Pancreas (tissue), 10 donors: ENCODE measurements at places on chromosomes 3 and 15.

GRCh38 chr3:11034309-11034985 is 41.9 kb downstream of the SLC6A1 start:
- no peaks in the 10 kb centered on the region for H3K4me1 ChIP-seq
- no peak overlapping the region for H3K27ac ChIP-seq
- no peaks in the 10 kb centered on the region for H3K36me3 ChIP-seq
- DNase-seq: no peak
- no peaks in the 10 kb centered on the region for H3K27me3 ChIP-seq
- no peak overlapping the region for H3K4me3 ChIP-seq

- DNase-seq: no peak
- H3K27ac ChIP-seq: no peak overlapping the region
- no peaks in the 10 kb centered on the region for H3K4me1 ChIP-seq
- no peak overlapping the region for H3K4me3 ChIP-seq
Observed at GRCh38 chr3:119352863-119353527, 58.8 kb downstream of the ARHGAP31 start.

- H3K4me3 ChIP-seq: peak overlapping the region; percentile 73
- H3K27ac ChIP-seq: peak overlapping the region; percentile 73
- no peaks in the 10 kb centered on the region for H3K36me3 ChIP-seq
- H3K27me3 ChIP-seq: no peaks in the 10 kb centered on the region
Observed at GRCh38 chr3:159763602-159764489, 224.8 kb upstream of the IL12A start.

GRCh38 chr3:70110066-70110465 is 110.5 kb downstream of the SAMMSON start:
- DNase-seq: no peak
- no peaks in the 10 kb centered on the region for H3K27me3 ChIP-seq
- H3K36me3 ChIP-seq: no peaks in the 10 kb centered on the region
- H3K4me3 ChIP-seq: no peak overlapping the region
- no peaks in the 10 kb centered on the region for H3K4me1 ChIP-seq
